HuH-7 (cell line): ENCODE measurements at places on chromosomes 5 and 9.

- peak; percentile 28 for DNase-seq
Measured at GRCh38 chr5:167861129-167861927, 430.1 kb upstream of the WWC1 start.

DNA sequence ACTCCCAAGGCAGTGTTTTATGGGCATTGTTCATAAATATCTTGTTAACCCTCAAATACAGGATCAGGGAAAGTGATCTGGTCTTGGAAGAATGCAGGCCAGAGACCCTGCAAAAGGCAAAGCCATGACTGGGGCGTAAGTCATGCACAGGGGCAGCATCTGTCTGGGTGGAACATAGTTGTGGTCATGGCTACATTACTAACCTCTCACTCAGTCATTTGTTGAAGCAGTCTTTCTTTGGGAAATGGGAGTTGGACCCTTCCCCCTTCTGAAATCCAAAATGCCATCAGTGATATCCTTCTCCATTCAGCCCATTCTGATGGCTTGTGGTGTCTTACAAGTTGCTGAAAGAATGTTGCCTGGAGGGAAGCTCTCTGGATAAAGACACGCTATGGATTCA is 68.1 kb downstream of the GDNF start:
- no peak for DNase-seq

DNA sequence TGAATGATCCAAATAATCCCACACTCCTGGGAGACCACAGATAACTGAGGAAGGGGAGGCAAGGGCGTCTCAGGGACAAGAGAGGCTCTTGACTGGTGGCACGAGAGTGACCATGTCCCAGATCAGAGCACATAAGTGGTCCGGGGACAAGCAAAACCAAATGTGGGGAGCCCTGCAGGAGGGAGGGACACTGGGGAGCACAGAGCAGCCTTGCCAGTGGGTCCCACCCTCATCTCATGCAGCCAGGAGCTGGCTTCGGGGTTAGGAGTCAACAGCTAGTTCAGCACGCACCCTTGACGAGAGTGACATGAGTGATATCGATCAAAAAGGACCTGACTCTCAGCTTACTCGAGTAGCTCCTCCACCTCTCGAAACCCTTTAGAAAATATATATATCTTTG is 16.5 kb upstream of the UBE2QL1 start:
- DNase-seq = no peak

- DNase-seq = no peak
Measured at GRCh38 chr9:125240649-125240999, 519 bp downstream of the HSPA5 start.

DNA sequence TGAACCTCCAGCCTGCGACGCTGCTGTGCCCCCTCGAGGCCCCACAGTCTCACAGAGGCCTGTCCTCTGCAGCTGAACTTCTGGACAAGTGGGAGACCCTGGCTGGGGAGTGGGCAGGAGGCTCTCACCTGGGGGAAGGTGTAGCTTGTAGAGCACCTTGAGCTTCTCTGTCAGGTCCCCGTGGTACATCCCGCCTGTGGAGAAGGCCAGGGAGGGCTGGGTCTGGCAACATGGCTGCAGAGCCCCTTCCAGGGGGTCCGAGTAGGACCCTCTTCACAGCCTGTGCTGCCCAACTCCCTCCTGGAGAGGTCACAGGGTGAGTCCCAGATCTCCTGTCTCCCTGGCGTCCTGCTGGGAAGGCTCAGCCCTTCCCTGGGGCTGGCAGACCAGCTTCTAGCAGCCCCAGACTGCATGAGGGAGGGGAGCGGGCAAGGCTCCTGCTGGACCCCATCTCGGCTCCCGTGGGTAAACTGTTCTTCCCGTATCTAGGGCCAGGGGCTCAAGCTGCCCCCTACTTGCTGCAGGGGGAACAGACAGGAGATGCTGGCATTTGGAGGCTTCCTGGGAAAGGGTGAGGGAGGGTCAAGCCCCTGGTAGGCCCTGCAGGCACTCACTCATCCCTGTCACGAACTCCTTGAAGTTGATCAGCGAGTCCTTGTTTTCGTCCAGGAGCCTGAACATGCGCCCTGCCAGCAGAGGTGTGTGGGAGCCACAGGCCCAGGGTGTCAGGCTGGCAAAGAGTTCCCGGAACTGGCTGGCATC is 11.2 kb upstream of the MRNIP start:
- no peak for DNase-seq

GRCh38 chr9:12698266-12698665 is 5.1 kb downstream of the TYRP1 start:
- no peak for DNase-seq

DNA sequence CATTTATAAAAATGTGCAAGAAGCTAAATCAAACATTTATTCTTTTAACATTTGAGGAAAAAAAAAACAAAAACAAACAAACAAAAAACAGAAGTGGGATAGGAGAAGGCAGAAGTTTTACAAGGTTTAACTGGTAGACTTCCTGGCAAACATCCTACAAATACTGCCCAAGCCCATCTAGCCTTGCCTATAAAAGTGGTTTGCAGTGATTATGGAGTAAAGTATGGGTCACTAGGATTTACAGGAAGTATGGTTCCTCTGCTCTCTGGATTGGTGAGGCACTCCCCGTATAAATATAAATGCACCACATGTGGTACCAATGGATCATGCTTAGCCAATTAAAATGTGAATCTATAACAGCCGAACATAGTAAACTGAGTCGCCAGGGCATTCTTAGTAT is 291.9 kb downstream of the EDIL3 start:
- no peak for DNase-seq

GRCh38 chr5:151562019-151562707 is 29.0 kb downstream of the FAT2 start:
- DNase-seq = no peak

- DNase-seq = no peak
Measured at GRCh38 chr5:151005187-151005949, 15.0 kb upstream of the GPX3 start.

GRCh38 chr9:134935701-134936345 is 18.1 kb upstream of the FCN1 start:
- DNase-seq = no peak

DNA sequence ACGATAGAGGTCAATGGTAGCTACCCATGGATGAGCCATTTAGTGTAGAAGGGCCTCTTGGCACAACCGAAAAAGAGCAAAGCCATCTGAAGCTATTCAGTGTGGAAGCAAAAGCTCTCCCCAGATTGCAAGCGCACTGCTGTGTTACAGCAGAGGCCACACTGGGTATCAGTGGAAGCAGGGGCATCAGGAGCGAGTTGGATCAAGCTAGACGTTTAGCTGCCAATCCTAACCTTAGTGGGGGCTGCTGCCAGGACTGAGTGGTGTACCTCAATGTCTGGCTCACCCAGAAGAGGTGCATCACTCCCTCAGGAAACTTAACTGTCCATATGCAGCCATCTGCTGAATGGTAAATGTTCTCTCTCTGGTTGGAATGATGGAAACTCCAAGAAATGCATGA is 44.5 kb downstream of the RAPGEF1 start:
- no peak for DNase-seq

DNA sequence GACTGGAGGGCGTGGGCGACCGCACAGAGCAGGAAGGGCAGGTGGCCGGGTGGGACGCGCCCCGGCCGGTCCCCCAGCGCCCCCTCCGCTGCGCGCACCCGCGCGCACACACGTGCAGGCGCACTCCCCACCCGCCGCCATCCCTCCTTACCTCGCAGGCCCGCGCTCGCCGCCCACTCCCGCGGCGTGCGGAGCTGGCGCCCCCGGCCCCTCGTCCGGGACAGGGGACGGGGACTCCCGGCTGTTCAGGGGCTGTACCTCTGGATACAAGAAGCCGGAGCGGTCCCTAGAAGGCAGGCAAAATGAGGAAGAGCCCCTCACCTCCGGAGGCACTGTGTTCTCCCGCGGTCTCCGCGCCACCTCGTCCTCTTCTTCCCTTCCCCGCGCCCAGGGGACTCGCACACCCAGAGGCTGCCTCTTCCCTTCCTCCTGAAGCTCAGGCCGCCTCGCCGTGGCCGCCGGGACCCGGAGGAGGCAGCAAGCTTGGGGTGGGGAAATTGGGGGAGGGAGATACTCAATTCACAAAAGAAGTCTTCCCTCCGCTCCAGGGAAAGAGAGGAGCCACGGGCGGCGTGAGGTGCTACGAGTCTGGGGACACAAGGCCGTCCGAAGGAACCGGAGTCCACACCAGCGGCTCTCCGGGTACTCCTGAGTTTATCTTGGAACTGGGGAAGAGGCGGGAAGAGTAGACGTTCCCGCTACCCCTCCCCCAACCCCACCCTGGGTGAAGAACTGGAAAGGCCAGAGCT is 1.4 kb upstream of the GABRB2 start:
- DNase-seq = peak; percentile 15

DNA sequence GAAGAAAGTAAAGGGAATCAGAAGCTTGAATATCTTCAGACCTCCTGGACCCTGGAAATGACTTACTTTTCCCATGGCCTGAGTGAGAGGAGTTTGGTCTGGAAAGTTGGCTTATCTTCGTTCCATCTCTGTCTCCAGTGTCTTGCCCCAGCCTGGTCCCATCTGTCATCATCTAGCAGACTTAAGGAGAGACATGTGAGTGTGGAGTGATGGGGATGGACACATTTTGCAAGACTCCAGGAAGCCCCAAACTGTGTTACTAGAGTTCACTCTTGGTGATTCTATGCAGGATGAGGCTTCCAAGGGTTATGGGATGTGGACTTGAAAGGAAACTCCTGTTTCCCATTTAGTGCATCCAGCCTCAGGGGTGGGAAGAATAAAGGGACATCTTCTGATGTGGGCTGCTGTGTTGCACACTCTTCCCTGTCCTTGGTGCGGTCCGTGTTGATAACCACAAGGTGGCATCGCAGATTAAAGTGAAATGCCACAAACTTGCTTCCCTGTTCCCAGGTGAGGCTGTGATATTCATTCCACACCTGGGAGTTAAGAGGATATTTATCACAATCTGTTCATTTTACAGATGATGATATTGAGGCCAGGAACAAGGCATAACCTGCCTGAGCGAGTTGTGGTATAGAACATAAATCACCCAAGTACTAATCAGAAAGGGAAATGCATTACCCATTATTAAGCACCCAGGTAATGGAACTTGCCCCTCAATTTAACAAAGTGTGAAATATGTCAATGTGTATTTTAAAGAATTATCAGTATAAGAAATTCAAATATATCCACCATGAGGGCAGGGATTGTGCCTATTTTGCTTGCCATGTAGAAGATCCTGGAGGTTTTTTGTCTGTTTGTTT is 269.9 kb upstream of the PAPPA start:
- DNase-seq = peak; percentile 16
